ENCODE measurements at places on chromosomes 6 and 20. TPM values are rescaled to one million over a fixed set of nuclear protein-coding genes. Genes with fewer than 3 reads are reported as not detected.

Gene BTNL2
- not detected for total RNA-seq

Gene EBF4
- total RNA-seq = 11.1 TPM

Gene SMOC2
- 176 TPM for total RNA-seq

Gene HTR1B
- 9.2 TPM for total RNA-seq

Gene FNDC11
- 0.19 TPM for total RNA-seq

Gene IRF4
- 2.7 TPM for total RNA-seq

Gene GTSF1L
- total RNA-seq = not detected

Gene NKX2-2
- total RNA-seq = 0.23 TPM

Gene RAMACL
- 2.7 TPM for total RNA-seq

Gene COL10A1
- 0.14 TPM for total RNA-seq

Gene SYNCRIP
- total RNA-seq = 113 TPM

Gene DXO
- 15.5 TPM for total RNA-seq

Gene TUBB2B
- total RNA-seq = 3.0 TPM
